ENCODE measurements at places on chromosomes 6 and 20. TPM values are rescaled to one million over a fixed set of nuclear protein-coding genes. Genes with fewer than 3 reads are reported as not detected.
A peak's percentile ranks its signal among the peaks of the same experiment; 100 is the strongest.

AKAP12 gene
- total RNA-seq = 30.8 TPM

PAK5 gene
- total RNA-seq = 0.42 TPM

MBOAT1 gene
- total RNA-seq = 9.4 TPM

PRKN gene
- 3.5 TPM for total RNA-seq

DNMT3B gene
- total RNA-seq = 368 TPM

SNHG17 gene
- total RNA-seq = 45.9 TPM

TSHZ2 gene
- 0.07 TPM for total RNA-seq

BCAS1 gene
- not detected for total RNA-seq

CCDC170 gene
- 2.1 TPM for total RNA-seq

AGPAT4 gene
- total RNA-seq = 61.1 TPM

PEX7 gene
- total RNA-seq = 11.3 TPM

SPEF1 gene
- 0.44 TPM for total RNA-seq

LY86 gene
- not detected for total RNA-seq

PLCB4 gene
- total RNA-seq = 15.3 TPM

E2F3 gene
- 38.2 TPM for total RNA-seq

NMBR gene
- not detected for total RNA-seq

GRCh38 chr20:56809668-56810067, 180.6 kb downstream of the TFAP2C start:
- no peak for DNase-seq
- no peak overlapping the region for H3K4me3 ChIP-seq
- H3K27ac ChIP-seq = no peak overlapping the region
- H3K27me3 ChIP-seq = peaks cover 61% of the 10 kb centered on the region

- no peak overlapping the region for H3K4me3 ChIP-seq
- no peaks in the 10 kb centered on the region for H3K4me1 ChIP-seq
- no peak overlapping the region for H3K27ac ChIP-seq
- H3K27me3 ChIP-seq = no peaks in the 10 kb centered on the region
- H3K36me3 ChIP-seq = no peaks in the 10 kb centered on the region
These were observed 34.1 kb upstream of the LAMA4 start for GRCh38 chr6:112288475-112288874.

DNA sequence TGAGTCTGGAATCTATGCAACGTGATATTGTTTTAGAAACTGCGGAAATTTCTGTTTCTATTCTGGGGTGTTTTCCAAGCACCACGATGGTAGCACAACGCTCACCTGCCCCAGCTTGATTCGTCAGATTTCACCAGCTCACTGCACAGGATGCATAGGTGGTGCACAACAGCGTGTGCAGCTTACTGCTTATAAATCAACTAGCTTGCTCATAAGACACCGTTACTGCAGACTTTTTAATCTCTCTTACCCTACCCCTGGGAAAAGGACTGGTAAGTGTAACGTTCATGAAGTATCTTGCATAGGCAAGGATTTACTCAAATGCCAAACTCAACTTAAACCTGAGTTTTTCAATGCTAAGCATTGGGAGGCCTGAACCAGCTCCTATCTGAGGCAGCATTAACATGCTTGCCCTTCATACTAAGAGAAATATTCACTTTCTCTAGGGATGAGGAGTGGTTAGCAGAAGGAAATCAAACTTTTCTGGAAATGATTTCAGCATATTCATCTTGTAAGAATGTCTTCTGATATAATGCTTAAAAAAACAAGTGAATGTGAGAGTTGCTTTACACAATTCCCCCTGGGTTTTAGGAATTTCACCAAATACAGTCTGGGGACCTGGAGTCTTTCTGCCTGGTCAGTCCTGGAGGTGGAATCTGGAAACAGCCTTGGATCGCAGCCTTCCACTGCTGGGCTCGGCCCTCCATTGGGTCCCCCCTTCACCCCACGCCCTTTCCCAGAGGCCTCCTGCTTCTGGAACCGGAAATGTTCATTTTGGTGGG, 100.6 kb downstream of the DACT2 start:
- H3K36me3 ChIP-seq = no peaks in the 10 kb centered on the region
- no peak overlapping the region for H3K27ac ChIP-seq
- H3K4me3 ChIP-seq = no peak overlapping the region

DNA sequence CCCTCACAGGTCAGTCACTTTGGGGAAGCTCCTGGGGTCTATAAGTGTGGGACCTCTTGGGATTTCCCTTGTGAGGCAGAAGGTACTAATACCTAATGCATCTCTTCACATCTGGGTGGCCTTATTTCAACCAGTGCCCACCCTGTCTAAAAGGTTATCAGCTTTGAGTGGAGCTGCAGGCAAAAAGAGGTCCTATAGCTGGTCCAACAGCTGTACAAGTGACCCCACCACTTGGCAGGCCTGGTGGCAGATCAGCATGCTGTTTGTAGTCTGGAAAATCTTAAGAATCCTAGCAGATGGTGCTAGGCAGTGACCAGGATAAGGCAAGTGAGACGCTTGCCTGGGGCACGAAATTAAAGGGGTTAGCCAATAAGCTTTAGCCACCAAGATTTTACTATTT, 51.6 kb upstream of the GTSF1L start:
- no peaks in the 10 kb centered on the region for H3K4me1 ChIP-seq
- H3K27ac ChIP-seq = no peak overlapping the region
- peak; percentile 28 for DNase-seq
- no peak overlapping the region for H3K4me3 ChIP-seq
- no peaks in the 10 kb centered on the region for H3K36me3 ChIP-seq

GRCh38 chr20:46635514-46636136, 15.6 kb downstream of the SLC13A3 start:
- no peak for DNase-seq
- H3K27me3 ChIP-seq = peaks cover 11% of the 10 kb centered on the region
- H3K4me3 ChIP-seq = no peak overlapping the region
- no peaks in the 10 kb centered on the region for H3K36me3 ChIP-seq
- H3K27ac ChIP-seq = no peak overlapping the region

GRCh38 chr20:1121429-1121828, 3.0 kb downstream of the PSMF1 start:
- peaks cover 29% of the 10 kb centered on the region for H3K36me3 ChIP-seq
- peak overlapping the region; percentile 13 for H3K4me3 ChIP-seq
- H3K4me1 ChIP-seq = peaks cover 4% of the 10 kb centered on the region

GRCh38 chr20:38109591-38110524, 55.2 kb downstream of the TGM2 start:
- H3K27ac ChIP-seq = no peak overlapping the region
- no peaks in the 10 kb centered on the region for H3K4me1 ChIP-seq
- H3K36me3 ChIP-seq = no peaks in the 10 kb centered on the region
- H3K27me3 ChIP-seq = no peaks in the 10 kb centered on the region
- DNase-seq = peak; percentile 23

- H3K4me3 ChIP-seq = no peak overlapping the region
- H3K36me3 ChIP-seq = no peaks in the 10 kb centered on the region
- no peak for DNase-seq
These were observed 87.0 kb downstream of the HIVEP2 start for GRCh38 chr6:142857796-142858555.

DNA sequence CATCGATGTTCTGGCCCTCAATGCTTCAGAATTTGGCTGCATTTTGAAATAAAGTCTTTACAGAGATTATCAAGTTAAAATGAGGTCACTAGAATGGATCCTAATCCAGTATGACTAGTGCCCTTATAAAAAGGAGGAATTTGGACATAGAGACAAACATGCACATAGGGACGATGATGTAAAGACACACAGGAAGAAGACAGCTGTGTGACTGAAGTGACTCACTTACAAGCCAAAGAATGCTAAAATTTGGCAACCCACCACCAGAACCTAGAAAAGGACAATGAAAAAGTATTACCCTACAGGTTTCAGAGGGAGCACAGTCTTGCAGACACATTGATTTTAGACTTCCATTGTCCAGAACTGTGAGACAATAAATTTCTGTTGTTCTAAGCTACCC, 322.8 kb upstream of the GJE1 start:
- H3K4me1 ChIP-seq = peaks cover 5% of the 10 kb centered on the region
- no peaks in the 10 kb centered on the region for H3K36me3 ChIP-seq
- no peak overlapping the region for H3K27ac ChIP-seq
- H3K4me3 ChIP-seq = no peak overlapping the region

GRCh38 chr6:137227871-137228302, 8.7 kb upstream of the IFNGR1 start:
- H3K27ac ChIP-seq = no peak overlapping the region
- no peak for DNase-seq
- H3K4me1 ChIP-seq = no peaks in the 10 kb centered on the region
- H3K27me3 ChIP-seq = no peaks in the 10 kb centered on the region
- no peaks in the 10 kb centered on the region for H3K36me3 ChIP-seq

- no peak overlapping the region for H3K4me3 ChIP-seq
- no peak for DNase-seq
- peaks cover 7% of the 10 kb centered on the region for H3K4me1 ChIP-seq
- H3K27me3 ChIP-seq = no peaks in the 10 kb centered on the region
- no peaks in the 10 kb centered on the region for H3K36me3 ChIP-seq
- no peak overlapping the region for H3K27ac ChIP-seq
These were observed 86.9 kb downstream of the SOBP start for GRCh38 chr6:107576852-107577251.

DNA sequence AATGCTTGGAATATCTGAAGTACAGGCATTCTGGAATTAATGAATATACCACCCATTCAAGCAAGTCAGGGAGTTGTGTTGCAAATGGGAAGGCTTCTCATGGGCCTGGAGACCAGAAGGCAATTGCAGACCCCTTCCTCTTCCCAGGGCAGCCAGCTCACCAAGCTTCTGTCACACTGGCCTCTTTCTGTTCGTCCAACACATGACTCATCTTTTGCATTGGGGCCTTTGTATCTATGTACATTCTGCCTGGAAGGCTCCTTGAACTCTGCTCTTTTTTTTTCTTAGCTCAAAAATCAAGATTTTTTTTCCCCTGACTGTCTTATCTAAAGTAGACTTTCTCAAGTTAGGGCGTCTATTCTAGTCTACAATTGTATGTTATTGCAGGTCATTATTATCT, 132.9 kb upstream of the MYLIP start:
- no peaks in the 10 kb centered on the region for H3K27me3 ChIP-seq
- peaks cover 4% of the 10 kb centered on the region for H3K4me1 ChIP-seq
- no peak overlapping the region for H3K4me3 ChIP-seq
- H3K27ac ChIP-seq = no peak overlapping the region
- DNase-seq = no peak
- H3K36me3 ChIP-seq = no peaks in the 10 kb centered on the region

GRCh38 chr6:21227486-21227885, 366.1 kb upstream of the SOX4 start:
- H3K27ac ChIP-seq = no peak overlapping the region
- H3K36me3 ChIP-seq = no peaks in the 10 kb centered on the region
- no peak for DNase-seq

DNA sequence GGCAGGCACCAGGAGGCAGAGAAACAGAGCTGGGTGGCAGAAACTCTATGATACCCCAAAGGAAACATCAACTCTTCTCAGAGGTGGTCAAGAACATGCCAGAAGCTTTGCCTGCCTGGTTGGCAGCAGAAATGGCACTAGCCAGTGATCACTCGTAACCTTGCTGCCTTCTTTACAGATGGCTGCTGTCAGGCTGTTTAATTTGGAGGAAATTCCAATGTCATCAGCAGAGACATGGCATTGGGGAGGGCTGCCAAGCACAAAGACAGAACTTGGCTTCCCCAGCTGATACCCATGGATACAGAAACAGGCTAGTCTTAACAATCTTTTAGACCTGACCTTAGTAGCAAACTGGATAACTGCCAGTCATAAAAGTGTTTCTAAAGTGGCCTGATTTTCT, 153.6 kb downstream of the GMPR start:
- H3K36me3 ChIP-seq = no peaks in the 10 kb centered on the region
- no peak for DNase-seq
- no peaks in the 10 kb centered on the region for H3K4me1 ChIP-seq
- peaks cover 3% of the 10 kb centered on the region for H3K27me3 ChIP-seq

DNA sequence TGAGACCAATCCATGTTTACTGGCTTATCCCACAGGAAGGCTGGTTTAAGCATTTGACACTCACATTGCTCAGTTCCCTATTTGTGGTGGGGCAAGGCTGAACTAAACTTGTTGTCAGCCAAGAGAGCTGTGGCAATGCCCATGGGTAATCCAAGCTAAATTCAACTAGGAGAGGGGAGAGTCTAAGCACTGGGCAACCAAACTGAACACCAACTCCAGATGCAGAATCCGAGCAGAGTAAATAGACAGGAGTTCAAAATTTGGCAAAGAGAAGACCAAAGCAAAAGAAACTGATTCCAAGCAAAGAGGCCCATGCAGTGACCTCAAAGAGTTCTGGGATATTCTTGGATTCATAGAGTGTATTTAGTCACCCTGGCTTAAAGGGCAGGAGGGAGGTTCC, 106.5 kb upstream of the NT5E start:
- no peaks in the 10 kb centered on the region for H3K36me3 ChIP-seq
- H3K27me3 ChIP-seq = no peaks in the 10 kb centered on the region
- DNase-seq = no peak
- H3K4me3 ChIP-seq = no peak overlapping the region
- no peak overlapping the region for H3K27ac ChIP-seq

DNA sequence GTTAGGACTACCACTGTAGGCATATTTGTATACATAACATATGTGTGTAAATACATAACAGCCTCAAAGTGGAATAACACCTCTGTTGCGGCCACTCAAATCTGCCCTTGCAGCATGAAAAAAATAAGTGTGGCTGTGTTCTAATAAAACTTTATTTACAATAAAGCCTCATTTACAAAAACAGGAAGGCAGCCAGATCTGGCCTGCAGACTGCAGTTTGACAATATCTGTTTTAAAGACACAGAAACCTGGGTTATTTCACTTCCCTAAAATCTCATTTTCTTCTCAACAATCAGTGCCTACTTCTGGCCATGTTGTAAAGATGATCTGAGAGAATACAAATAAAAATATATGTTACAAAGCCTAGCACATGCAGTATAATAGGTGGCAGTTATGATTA, 53.9 kb upstream of the SCML4 start:
- no peak for DNase-seq
- H3K4me1 ChIP-seq = no peaks in the 10 kb centered on the region
- H3K27me3 ChIP-seq = no peaks in the 10 kb centered on the region
- H3K36me3 ChIP-seq = peaks cover 71% of the 10 kb centered on the region

GRCh38 chr20:34165018-34165619, 53.1 kb upstream of the EIF2S2 start:
- H3K4me3 ChIP-seq = no peak overlapping the region
- H3K27ac ChIP-seq = no peak overlapping the region
- no peaks in the 10 kb centered on the region for H3K27me3 ChIP-seq
- DNase-seq = no peak
- H3K36me3 ChIP-seq = no peaks in the 10 kb centered on the region
